GM13977 (cell line): ENCODE measurements at places on chromosomes 2 and 18.

- DNase-seq = no peak
Measured at GRCh38 chr2:60447943-60448342, 105.5 kb downstream of the BCL11A start.

GRCh38 chr2:42252464-42252863 lies 83.3 kb downstream of the EML4 start:
- DNase-seq = no peak

GRCh38 chr2:190974629-190975361 lies 39.2 kb downstream of the STAT1 start:
- DNase-seq = no peak

DNA sequence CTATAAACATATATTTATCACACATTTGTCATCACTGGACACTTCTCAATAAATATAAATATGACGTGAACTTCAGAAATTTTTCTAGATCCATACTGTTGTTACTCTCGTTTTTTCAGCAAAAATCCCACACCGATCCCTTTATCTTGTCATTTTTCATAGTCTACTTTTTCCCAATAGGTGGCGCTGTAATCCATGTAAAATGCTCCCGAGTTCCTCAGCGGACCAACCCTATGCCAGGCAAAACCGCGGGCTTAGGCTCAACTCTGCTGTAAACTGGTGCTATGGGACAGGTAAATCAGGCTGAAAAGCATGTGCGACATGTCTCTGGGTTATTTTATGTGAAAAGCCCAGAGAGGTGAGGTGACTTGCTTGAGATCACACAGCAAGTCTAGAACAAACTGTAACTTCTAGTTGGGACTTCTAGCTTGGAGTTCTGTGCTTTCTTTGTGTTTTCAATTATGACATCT lies 104.0 kb downstream of the COBLL1 start:
- DNase-seq = peak; percentile 10

- DNase-seq = peak; percentile 12
Measured at GRCh38 chr2:60954139-60954538, 63.4 kb upstream of the PEX13 start.

DNA sequence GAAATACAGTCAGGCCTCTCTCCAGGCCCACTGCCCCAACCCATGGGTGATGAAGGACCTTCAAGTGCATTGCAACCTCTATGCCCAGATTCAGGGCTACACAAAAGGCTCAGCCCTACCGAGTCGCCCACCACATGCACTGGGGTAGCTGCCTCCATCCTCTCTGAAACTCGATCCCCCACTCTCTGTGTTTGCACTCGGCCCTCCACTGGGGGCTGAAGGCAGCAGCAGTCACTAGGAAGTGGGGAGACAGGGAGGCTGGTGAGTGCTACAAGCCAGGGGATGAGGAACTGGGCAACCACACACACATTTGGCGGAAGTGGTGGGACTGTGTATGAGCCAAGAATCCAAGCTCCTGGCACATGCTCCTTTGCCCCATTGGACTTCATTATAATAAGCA lies 94.6 kb downstream of the CERS6 start:
- DNase-seq = no peak

DNA sequence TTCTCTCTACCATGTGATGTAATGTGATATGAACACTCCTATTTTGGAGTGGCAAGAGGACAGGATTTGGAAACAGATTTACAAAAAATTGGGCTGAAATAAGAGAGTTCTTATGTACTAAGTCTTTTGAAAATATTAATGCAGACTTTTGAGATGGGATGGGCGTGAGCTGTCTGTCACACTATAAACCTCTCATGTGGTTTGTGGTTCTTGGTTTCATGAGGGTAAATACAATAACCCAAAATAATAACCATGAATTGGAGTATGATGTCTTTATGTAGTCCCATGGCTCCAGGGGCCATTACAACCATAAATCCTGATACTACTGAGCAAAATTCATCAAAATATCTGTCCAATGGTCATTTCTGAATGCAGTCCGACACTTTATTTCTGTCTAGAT lies 668.0 kb downstream of the MBD2 start:
- DNase-seq = no peak

DNA sequence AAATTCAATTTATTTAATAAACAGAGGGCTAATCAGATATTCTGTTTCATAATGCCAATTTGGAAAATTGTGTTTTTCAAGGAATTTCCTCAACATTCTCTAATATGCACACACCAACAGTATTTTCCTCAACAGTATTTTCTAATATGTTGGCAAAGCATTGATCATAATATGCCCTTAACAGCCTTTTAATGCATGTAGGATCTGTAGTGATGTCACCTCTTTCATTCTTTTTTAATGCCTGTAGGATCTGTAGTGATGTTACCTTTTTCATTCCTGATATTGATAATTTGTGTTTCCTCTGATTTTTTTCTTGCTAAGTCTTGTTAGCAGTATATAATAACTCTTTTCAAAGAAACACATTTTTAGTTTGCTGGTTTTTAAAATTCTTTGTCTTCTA lies 15.9 kb downstream of the VWA3B start:
- DNase-seq = no peak

GRCh38 chr18:59915606-59916005 lies 15.8 kb downstream of the PMAIP1 start:
- no peak for DNase-seq

DNA sequence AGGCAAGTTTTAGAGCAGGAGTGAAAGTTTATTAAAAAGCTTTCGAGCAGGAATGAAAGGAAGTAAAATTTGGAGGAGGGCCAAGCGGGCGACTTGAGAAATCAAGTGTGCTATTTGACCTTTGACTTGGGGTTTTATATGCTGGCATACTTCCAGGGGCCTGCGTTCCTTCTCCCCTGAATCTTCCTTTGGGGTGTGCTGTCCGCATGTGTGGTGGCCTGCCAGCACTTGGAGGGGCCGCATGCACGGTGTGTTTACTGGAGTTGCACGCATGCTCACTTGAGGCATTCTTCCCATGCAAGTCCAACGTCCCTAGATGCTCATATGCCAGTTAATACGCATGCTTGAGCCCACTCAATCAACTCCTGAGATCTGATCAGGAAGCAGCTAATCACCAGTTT lies 78.3 kb upstream of the MAP4K4 start:
- no peak for DNase-seq

DNA sequence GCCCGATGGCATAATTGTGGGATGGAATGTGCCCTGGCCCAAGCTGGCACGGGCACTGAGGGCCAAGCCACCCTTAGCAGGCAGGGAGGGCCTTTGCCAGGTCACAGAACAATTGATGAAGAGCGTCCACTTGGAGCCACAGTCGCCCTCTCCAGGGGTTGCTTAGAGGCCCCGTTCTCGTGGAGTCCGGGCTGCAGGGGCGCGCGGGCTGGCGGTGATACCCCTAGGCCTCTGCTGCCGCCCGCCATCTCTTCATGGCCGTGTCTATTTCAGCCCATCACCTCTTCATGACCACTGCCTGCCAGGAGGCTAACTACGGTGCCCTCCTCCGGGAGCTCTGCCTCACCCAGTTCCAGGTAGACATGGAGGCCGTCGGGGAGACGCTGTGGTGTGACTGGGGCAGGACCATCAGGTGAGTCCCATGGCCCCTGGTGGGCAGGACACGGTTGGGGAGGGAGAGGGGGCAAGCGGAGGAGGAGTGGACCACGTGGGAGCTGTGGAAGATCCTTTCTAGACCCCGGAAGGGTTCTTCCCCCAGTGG lies 17.6 kb downstream of the RAMP1 start:
- DNase-seq = no peak

GRCh38 chr2:119756837-119757236 lies 2.9 kb upstream of the PTPN4 start:
- DNase-seq = no peak

DNA sequence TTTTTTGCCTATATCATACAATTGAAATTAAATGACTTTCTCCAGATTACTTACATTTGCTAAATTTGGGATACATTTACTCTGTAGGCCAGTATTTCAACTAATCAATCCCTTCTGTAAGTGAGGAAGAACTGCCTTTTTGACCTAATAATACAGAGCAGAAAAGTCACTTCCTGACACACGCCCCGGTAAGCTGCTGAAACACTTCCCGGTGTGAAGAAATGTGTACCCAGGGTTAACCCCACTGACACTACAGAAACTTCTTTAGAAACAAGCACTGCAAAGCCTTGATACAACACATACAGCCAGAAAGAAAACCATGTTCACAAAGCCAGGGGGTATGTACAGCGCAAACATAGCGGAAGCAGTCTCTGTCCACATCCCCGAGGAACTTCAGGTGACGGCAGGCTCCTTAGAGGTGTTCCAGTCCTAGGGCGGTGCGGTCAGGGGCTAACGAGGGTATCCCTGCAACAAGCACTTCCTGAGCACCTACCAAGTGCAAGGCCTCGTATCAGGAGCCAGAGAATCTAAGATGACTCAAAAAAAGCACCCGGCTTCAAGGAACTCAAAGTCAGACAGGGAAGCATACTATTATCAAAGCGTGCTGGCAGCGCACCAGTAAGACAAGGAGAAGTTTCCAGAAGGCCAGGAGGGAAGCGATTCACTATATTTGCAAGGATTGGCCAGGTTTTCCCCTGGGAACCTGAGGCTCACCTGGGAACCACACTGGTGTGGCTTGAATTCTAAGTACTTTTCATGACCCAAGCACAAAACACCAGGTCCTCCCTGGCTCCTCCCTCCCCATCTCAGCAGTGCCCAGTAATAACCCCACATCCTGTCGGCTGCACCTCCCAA lies 46.6 kb downstream of the ZNF516 start:
- DNase-seq = no peak

DNA sequence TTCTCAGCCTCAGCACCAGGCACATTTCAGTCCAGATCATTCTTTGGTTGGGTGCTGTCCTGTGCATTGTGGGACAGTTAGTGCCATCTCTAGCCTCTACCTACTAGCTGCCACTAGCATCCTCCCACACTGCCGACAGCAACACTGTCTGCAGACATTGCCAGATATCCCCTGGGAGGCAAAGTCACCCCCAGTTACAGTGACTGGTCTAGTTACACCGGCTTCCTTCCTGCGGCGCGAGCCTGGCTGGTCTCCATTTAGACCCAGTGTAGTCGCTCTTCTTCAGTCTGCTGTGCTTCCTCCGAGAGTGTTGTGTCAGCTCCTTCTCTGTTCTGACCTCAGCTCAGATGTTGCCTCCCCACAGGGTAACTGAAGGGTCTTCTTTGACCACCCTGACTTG lies 283.1 kb downstream of the PHLPP1 start:
- no peak for DNase-seq

DNA sequence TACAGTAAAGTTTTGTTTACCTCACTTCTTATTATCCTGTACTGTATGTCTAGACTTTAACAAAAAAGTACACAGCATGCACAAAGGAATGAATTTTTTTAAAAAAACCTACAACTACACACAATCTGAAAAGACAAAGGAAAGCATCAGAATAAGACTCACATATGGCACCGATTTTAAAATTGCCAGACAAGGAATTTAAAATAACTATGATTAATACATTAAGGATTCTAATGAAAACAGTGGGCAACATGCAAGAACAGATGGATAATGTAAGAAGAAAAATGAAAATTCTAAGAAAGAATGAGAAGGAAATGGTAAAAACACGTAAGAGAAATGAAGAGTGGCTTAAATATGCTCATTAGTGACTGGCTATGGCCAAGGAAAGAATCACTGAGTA lies 638.2 kb downstream of the FBXO15 start:
- DNase-seq = no peak

DNA sequence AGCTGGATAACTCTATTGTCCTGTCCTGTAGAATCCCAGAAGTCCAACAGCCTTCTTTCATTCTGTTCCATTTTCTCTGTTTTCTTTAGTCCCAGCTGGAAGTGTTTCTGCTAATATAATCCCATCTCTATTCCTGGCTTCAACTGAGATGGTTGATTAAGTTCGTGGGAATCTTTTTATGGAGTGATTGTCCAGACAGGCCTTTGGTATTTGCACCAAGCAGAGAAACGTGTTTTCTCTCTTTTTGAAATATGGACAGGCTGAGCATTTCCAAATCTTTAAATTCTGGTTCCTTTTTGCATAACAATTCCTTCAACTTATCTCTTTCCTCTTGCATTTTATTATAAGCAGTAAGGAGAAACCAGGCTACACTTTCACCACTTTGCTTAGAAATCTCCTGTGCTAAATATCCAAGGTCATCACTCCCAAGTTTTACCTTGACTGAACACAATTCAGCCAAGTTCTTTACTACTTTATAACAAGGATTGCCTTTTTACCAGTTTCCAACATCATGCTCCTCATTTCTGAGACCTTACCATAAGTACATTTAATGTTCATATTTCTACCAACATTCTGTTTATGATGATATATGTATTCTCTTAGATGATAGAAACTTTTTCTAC lies 108.8 kb downstream of the ZFP36L2 start:
- DNase-seq = no peak

GRCh38 chr2:177172034-177172880 lies 40.3 kb upstream of the HNRNPA3 start:
- DNase-seq = no peak

DNA sequence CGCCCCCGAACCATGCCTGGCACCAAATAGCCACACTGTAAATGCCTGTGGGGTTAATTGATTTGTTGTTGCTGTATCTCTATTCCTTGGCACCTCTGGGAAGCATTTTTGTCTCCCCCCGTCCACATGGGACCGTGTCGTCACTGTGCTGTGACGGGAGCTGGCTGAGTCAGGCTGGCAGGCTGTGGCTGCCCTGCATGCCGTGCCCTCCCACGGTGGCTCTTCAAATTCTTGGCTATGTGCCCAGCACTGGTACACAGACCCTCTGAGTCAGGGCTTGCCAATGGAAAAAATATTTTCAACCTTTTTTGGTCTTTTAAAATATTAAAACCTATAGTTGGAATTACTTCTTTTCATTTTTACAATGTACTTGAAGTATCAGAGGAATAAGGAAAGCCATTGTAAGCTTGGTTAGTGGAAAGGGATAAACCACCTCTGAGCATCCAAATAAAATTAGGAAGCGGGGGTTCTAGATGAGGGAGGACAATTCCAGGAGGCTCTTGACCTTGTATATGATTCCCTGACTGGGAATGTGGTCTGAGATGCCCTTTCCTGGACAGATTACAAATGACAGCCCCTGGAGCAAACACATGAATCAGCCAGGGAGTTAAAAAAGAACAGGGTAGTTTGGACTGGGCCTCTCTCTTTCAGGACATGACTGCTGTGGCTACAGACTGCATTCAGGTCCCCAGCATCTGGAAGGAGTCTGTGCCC lies 59.4 kb downstream of the DGKD start:
- DNase-seq = no peak

- no peak for DNase-seq
Measured at GRCh38 chr2:124589971-124590370, 564.9 kb downstream of the CNTNAP5 start.

- DNase-seq = peak; percentile 13
Measured at GRCh38 chr2:71668326-71669057, 215.1 kb downstream of the DYSF start.

DNA sequence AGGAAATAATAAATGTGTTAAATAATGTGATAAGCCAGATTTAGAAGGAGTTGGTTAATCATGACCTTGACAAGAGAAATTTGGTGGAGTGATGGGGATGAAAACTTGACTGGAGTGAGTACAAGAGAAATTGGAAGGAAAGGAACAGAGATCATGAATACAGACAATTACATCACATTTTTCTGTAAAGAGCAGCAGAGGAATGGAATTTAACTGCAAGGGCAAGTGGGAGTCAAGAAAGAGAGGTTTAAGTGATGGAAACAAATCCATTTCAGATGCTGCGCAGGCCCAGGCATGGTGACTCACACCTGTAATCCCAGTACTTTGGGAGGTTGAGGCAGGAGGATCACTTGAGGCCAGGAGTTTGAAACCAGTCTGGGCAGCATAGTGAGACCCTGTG lies 46.7 kb downstream of the ICA1L start:
- no peak for DNase-seq

GRCh38 chr2:129806990-129807389 lies 172.5 kb upstream of the RAB6C start:
- DNase-seq = no peak
